Sciatic nerve (tissue), 2 donors: ENCODE measurements at places on chromosomes 2 and 18.

DNA sequence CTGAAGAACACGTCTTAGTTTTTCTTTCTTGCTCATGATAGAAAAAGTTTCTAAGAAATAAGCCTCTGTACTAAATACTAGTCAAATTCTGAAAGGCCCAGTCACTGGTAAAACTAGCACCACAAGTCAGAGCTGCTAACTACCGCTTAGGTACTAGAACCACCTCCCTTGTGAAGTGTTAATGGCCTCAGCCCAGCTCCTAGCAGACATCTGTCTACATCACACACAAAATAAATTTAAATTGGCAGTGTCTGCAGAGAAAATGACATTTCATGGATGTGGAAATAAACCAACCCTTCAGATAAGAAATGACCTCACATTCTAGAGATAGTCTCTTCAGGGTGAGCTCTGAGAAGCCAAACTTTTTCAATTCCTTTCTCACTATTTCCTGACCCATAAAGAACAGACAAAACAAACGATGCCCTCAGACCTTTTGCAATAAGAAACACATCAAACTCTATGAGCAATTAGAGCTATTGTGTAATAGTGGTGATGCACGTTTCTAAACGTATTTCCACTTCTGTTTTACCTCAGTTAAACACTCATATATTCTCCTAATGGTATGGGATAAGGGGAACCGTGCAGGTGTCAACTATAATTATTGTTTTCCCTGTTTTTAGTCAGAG lies 70.3 kb upstream of the DSG1 start:
- no peak for DNase-seq

GRCh38 chr2:204401114-204401513 lies 144.2 kb upstream of the PARD3B start:
- no peak for DNase-seq

DNA sequence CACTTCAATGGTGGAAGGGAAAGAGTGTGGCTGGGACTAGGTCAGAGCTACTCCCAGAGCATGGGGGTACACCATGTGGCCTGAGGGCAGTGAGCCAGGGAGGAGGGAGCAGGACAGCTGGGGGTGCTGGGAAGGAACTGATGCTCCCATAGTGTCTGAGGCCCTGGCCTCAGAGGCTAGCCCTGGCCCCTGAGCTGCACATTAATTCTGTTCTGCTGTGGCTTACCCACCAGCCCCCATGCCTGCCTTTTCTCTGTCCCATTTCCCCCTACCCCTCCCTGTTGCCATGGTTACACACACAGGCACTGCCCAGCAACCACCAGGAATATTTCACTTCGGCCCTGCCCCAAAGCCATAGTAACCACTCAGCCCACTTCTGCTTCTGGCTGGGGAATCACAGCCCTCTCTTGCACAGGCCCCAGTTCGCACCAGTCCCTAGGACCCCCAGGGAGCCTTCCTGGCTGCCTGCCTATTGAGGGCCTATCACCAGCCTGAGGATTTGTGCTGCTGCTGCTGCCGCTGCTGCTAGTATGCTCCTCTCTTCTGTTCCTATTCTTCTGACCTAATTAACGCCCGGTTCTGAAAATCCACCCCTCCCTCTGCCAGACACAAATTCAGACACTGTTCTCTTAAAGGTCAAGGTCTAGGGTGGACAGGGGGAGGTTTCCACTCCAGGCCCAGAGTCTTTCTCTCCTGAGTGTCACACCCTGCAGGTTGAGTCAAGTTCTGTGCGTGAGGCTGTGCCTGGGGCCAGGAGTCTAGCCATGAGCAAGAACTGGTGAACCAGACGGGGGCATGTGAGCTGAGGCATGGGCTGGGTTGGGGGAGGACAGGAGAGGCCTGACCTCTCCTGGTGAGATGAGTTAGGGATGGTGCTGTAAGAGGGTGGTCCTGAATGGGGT lies 87.1 kb upstream of the MCFD2 start:
- no peak for DNase-seq

GRCh38 chr2:150425121-150425955 lies 62.1 kb downstream of the RND3 start:
- DNase-seq, result no peak

- no peak for DNase-seq
Observed at GRCh38 chr2:219419331-219420197, 1.4 kb downstream of the DES start.

DNA sequence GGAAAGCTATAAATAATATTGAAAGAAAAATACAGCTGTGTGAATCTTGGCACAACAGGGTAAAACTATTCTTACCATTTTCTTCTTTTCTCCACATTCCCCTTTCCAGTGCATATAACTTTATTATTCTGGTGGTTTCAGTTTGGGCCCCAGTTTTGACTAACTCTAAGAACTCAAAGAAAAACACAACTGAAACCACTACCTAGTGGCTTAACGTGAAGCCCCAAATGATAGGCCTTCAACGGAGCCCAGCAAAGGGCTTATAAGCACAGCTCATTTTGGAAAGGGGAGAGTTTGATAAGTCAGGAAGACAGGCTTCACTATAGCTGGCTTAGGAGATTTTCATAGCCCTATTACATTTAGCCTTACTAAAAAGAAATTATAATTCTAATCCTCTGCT lies 62.4 kb downstream of the PPP1R1C start:
- DNase-seq, result no peak

DNA sequence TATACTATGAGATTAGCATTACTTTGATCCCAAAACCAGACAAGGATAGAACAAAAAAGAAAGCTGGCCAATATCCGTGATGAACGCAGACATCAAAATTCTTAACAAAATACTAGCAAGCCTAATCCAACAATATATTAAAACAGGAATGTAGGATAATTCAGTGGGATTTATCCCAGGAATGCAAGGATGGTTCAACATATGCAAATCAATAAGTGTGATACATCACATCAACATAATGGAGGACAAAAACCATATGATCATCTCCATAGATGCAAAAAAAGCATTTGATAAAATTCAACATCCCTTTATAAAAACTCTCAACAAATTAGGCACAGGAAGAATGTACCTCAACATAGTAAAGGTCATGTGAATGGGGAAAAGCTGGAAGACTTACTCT lies 158.5 kb downstream of the KCNE4 start:
- no peak for DNase-seq

DNA sequence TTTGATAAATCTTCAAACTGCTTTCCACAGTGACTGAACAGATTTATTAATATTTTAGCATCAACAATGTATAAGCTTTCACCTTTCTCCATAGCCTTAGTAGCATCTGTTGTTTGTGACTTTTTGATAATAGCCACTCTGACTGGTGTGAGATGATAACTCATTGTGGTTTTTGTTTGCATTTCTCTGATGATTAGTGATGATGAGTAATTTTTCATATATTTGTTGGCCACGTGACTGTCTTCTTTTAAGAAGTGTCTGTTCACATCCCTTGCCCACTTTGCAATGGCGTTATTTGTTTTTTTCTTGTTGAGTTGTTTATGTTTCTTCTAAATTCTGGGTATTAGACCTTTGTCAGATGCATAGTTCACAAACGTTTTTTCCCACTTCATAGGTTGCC lies 952.9 kb downstream of the TRIB2 start:
- DNase-seq, result no peak

- DNase-seq, result no peak
Observed at GRCh38 chr2:42659609-42660008, 91.2 kb downstream of the MTA3 start.

DNA sequence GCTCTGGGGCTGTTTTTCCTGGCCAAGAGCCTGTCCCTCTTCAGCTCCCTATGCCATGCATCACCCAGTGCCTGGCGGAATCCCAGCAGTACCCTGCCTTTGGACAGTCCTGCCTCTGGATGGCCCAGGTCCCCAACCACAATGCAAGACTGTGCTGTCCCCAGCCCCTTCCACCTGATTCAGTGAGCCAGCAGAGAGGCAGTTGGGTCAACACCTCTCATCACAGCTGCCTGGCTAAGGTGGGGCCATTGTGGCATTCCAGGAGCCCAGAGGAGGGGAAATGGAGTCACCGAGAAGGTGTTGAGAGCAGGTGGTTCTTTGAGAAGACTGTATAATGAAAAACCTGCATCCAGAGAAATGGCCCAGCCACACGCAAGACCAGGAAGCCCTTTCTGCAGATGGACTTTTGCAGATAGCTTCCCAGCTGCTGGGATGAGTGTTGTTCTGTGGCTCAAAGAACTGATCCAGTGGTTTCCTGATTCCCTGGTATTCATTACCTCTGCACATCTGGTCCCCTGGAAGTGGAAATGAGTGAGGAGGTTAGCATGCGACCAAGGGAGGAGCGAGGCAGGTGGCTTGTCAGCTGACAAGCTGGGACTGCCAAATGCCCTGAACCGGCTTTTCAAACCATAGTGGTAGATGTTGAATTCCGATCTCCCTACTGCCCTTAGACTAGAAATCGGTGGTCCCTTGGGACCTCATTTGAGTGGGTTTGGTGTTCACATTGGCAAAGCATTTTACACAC lies 1.7 kb upstream of the ASPRV1 start:
- DNase-seq, result no peak

- DNase-seq, result no peak
Observed at GRCh38 chr2:69453475-69454129, 16.4 kb upstream of the NFU1 start.

DNA sequence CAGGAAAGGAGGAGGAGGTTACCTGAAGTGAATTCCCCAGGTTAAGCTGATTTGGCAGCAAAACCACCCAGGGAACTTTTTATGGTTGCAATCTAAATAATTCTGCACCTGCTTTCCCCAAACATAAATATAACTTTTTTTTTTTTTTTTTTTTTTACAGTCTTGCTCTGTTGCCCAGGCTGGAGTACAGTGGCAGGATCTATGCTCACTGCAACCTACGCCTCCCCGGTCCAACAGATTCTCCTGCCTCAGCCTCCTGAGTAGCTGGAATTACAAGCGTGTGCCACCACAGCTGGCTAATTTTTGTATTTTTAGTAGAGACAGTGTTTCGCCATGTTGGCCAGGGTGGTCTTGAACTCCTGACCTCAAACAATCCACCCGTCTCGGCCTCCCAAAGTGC lies 16.1 kb upstream of the PPP1CB start:
- no peak for DNase-seq

DNA sequence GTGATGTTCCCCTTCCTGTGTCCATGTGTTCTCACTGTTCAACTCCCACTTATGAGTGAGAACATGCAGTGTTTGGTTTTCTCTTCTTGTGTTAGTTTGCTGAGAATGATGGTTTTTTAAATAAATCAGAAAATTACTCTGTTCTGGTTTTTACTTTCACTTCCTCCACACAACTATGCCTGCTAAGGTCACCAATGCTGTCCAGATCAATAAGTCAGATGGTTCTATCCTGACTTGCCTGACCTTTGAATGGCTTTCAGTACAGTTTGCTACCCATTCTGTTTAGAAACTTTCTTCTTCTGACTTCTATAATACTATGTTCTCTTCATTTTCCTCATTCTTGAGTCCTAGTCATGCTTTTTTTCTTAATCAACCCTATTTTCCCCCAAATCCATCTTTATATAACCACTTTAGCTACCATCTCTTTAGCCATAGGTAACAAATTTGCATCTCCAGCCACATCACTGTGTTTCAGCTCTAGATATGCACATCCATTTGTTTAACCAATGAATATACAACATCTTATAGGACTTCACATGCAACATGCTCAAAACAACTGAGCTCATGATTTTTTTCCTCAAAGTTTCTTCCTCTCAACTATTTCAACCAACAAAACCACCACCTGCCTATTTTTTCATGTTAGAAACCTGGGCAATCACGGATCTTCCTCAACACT lies 58.8 kb upstream of the SLC38A11 start:
- no peak for DNase-seq

GRCh38 chr18:75360215-75360614 lies 67.3 kb downstream of the SMIM21 start:
- DNase-seq, result no peak

- no peak for DNase-seq
Observed at GRCh38 chr2:25312958-25313710, 28.6 kb downstream of the DNMT3A start.

- no peak for DNase-seq
Observed at GRCh38 chr18:22503803-22504202, 86.1 kb upstream of the CTAGE1 start.

- DNase-seq, result no peak
Observed at GRCh38 chr2:86065512-86065911, 40.2 kb downstream of the POLR1A start.

DNA sequence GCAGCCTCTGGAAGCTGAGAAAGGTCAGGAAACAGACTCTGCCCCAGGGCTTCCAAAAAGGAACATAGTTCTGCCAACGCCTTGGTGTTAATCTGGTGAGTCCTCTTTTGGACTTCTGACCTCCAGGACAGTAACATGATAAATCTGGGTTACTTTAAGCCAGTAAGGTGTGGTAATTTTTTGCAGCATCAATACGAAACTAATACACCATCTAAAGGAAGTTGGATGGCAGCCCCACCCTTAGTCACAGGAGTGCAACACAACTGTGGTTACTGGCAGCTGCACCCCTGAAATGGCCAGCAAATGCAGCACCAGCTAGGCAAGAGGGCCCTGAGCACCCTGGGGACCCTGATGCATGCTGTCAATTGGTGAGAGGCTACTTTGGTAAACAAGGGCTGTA lies 25.8 kb downstream of the CREG2 start:
- no peak for DNase-seq

DNA sequence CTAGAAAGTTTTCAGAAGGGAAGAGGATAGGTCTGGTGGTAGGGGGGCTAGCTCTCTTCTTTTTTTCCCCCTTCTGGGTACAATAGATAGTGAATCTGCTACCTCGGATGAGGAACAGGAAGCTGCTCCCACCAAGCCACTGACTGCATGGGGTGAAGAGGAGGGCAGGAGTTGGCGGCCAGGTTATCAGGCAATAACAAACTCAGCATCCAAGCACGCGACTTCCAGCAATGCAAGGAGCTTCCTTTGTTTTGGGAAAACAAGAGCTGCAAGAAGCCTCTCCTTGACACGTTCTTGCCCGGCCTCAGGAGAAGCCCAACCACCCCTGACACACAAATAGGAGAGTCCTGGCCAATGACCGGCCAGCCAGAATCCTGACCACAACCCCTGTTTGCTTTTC lies 32.2 kb downstream of the NHEJ1 start:
- DNase-seq, result no peak

DNA sequence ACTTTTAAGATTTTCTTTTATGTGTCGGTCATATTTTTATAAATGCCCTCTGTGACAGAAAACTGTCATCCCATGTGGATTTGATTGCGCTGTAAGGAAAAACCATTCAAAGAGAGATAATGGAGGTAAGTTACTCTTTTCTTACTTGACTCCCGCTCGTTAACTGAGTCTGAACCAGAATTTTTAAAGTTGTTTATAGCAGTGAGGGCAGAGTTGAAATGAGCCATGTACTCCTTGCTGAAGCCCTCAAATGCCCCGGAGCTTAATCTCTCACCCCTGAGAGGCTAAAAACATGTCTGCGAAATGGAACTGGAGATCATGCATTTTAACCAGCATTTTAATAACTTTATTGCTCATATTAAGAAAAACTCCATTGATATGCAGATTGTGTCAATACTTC lies 320.0 kb upstream of the SOX11 start:
- no peak for DNase-seq

GRCh38 chr2:54597153-54597848 lies 126.2 kb upstream of the EML6 start:
- no peak for DNase-seq

DNA sequence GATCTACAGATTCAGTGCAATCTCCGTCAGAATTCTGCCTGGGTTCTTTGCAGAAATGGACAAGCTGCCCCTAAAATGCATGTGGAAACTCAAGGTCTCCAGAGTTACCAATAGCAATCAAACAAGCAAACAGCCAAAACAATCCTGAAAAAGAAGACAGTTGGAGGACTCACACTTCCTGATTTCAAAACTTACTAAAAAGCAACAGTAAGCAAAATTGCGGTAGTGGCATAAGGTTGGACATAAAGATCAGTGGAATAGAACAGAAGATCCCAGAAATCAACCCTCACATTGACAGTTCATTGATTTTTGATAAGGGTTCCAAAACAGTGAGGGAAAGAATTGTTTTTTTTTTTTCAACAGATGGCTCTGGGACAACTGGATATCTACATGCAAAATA lies 59.7 kb downstream of the NPPC start:
- DNase-seq, result no peak
